ENCODE measurements at places on chromosomes 13 and 19.

- no peak for DNase-seq
Measured at GRCh38 chr19:21439201-21439751, 42.3 kb downstream of the ZNF493 start.

DNA sequence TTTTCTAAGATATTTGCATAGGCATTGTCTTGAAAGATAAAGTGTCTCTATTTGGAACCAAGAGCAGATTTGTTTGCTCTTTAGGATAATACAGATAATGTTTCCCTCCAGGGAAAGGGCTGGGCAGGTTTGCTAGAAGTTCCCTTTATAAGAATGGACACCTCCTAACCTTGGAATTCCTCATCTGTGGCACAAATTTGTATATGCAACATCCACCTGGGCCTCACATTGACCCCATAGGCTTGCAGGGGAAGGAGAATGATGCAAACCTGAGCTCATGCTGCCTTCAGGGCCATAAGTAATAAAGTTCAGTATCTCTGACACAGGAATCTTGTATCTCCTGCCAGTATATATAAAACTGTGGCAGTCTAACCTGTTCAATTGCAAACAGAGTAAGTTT is 508.4 kb upstream of the MIR17HG start:
- no peak for DNase-seq

GRCh38 chr13:49052813-49053212 is 77.1 kb downstream of the FNDC3A start:
- DNase-seq: no peak

- no peak for DNase-seq
Measured at GRCh38 chr19:11151181-11151580, 4.4 kb downstream of the SPC24 start.

GRCh38 chr13:91314888-91315287 is 32.6 kb upstream of the MIR17HG start:
- no peak for DNase-seq

GRCh38 chr13:71828117-71828516 is 38.9 kb downstream of the DACH1 start:
- no peak for DNase-seq

GRCh38 chr19:12872941-12873890 is 8.0 kb downstream of the DNASE2 start:
- DNase-seq: no peak

GRCh38 chr19:34172661-34173192 is 423 bp downstream of the LSM14A start:
- DNase-seq: no peak

DNA sequence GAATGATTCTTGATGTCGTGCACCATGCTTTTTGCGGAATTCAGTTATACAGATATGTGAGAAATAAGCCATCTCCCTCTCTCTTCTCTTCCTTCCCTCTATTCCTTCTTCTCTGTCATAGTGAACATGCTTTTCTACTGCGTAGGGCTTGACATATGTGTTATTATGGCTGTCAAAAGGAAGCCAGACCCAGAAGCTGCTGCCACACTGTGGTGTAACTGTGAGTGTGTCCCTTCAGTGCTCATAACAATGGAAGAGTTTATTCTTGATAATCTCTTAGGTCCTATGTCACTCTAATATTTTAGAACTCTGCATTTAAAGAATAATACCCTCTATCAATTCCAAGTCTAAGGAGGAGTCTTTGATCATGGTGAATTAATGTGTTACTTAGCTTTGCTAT is 208.9 kb upstream of the TMTC4 start:
- DNase-seq: no peak

- DNase-seq: no peak
Measured at GRCh38 chr13:51333421-51333820, 6.1 kb upstream of the SERPINE3 start.

DNA sequence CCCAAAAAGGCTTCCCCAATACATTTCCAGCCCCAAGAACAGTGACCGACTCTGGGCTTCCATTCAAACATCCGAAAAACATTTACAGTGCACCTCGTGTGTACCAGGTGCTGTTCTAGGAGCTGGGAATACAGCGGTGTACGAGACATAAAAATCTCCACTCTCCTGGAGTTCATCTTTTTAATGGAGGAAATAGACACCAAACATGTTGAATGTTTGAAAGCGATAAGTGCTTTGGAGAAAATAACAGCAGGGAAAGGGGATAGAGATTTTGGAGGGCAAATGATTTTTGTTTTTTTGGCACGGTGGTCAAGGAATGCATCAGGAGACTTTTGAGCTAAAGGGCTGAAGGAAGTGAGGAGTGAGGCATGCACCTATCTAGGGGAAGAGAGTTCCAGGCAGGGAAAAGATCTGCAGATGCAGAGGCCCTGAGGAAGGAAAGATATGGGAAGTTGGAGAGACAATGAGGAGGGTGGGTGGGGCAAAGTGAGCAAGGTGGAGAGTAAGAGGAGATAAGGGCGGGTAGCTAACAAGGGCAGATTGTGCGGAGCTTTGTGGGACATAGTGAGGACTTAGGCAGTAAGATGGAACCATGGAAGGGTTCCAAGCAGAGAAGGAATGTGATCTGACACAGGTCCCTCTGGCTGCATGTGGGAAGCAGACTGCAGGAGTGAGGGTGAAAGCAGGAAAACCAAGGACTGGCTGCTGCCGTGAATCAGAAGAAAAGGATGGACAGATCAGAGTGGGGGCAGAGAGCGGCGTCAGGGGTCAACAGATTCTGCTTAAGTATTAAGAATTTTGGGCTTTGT is 703 bp upstream of the FBL start:
- DNase-seq: no peak

DNA sequence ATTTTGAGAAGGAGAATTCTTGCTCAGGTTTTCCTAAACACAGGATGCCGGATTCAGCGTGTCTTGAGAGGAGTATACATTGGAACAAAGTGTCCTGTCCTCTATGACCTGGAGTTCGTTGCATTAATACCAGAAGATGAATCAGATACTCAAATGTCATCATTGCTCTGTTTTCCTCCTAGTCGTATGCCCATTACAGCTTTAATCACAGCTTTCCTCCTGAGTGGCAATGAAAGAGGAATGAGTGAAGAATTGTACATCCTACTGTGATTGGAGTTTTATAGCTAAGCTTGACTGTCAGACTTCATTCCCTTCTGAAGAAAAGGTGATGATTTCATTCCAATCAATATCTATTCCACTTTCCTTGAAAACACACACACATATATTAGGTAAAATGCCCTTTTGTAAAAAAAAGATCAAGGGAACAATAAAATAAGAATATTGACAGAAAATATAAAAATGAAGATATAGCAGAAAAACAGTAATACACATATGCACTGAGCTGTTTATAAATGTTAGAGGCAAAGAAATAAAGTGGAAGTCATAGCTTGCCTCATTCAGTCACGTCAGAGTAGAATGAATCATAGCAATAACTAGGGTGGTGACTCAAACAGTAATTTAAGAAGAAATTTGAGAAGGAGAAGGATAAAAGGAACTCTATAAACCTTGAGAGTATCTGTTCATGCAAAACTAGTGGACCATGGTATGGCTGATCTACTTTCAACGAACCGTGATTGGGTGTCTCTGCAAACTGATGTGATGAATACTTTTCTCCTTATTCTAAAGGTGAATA is 501.5 kb downstream of the SUCLA2 start:
- DNase-seq: peak; percentile 56

- DNase-seq: no peak
Measured at GRCh38 chr13:57633141-57633949, 1.8 kb downstream of the PCDH17 start.

DNA sequence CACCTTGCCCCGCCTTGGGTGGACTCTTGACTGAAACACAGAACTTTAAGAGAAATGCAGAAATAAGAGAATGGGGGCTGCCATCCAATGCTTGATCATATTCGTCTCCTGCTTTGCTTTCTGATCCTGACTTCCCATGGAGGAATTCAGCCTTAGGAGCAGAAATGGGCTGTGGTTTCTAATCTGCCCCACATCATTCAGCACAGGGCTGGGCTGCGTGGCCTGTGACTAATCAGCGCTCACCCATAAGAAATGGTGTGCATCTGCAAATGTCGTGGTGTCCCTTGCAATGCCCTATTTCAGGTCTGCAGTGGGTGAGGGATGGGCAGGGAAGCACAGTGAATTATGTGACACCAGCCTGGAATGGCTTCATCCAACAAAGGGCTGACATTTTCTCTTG is 60.7 kb upstream of the URI1 start:
- no peak for DNase-seq

GRCh38 chr13:109393045-109393444 is 393.3 kb downstream of the IRS2 start:
- no peak for DNase-seq

DNA sequence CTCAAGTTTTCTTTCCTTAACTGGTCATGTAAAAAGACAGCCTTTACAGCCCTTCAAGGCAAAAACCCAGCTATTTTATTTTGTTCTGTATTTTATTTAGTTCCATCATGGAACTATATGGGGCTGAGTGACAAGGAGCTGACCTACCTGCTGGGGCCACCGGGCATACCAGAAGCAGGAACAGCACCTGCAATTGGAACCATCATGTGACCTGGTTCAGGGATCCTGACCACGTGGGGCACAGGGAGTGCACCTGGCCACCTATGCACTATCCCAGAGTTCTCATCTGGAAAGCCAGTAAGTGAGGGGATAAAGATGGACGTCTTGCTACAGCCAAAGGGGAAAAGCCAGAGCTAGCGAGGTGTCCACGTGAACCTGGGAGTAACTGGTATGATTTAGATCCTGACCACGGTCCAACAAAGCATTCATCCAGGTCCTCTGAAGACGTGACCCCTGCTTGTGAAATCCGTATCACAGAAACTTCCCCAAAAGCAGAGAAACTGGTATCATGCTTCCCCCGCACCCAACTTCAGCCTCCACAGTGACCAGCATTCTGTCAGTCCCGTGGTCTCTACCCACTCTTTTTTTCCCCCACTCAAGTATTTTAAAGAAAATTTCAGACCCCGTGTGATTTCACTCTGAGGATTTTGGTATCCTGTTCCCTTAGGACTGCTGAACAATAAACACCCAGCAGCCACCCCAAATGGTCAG is 40.5 kb upstream of the SLC15A1 start:
- no peak for DNase-seq

DNA sequence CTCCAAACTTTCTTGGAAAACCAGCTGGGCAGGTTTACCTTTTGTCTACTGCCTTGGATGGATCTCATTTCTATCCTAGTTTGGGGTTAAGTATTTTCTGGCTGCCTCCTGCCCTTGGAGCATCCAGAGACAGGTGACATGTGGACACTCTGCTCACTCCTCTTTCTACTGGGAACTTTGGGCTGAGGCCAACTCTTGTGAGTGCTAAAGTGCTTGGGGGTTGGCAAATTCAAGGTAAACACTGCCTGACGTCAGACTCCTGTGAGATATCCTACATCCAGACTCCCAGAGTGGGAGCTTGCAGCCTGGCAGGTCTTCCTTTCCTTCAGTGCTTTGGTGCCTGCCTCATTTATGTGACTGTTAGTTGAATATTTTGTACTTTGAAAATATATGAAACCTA is 388.1 kb downstream of the KCNRG start:
- DNase-seq: no peak

DNA sequence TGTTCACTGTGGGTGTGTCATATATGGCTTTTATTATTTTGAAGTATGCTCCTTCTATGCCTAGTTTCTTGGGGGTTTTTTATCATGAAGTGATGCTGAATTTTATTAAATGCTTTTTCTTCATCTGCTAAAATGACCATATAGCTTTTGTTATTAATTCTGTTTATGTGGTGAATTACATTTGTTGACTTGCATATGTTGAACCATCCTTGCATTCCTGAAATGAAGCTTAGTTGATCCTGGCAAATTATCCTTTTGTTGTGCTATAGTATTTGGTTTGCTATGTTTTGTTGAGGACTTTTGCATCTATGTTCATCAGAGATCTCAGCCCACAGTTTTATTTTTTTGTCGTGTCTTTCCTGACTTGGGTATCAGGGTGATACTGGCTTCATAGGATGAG is 12.1 kb downstream of the GPC6 start:
- no peak for DNase-seq

- DNase-seq: no peak
Measured at GRCh38 chr19:33819506-33819879, 22.8 kb downstream of the KCTD15 start.

DNA sequence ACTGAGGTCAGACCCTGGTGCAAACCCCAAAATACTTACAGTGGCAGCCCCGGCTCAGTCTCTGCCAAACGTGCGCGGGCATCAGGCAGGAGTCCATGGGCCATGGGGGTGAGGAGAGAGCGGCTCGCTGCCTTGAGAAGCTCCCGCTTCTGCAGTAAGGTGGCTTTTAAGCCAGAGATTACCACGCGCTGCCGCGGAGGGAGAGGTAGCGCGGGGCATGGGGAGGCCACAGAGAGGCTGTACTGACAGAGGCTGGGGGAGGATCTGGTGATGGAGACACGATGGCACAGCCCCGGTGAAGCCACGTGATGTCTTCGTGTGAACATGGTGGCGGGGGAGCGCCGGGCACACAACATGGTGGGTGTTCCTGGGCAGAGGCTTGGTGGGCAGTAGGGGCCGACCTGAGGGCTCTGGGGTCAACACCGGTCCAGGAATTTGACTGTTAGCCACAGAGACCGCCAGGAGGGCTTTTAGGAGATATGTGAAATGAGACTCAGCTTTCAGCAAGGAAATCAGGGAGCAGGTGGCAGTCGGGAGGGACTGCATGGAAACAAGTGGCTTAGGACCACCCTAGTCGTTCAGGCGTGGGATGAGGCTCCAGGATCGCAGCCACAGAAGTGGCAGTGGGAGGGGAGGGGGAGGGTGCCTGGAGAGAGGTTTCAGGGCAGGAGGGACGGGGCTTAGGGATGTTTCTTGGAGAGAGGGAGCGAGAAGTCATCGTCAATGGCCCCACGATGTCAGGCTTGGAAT is 24.1 kb downstream of the MCF2L start:
- DNase-seq: no peak

DNA sequence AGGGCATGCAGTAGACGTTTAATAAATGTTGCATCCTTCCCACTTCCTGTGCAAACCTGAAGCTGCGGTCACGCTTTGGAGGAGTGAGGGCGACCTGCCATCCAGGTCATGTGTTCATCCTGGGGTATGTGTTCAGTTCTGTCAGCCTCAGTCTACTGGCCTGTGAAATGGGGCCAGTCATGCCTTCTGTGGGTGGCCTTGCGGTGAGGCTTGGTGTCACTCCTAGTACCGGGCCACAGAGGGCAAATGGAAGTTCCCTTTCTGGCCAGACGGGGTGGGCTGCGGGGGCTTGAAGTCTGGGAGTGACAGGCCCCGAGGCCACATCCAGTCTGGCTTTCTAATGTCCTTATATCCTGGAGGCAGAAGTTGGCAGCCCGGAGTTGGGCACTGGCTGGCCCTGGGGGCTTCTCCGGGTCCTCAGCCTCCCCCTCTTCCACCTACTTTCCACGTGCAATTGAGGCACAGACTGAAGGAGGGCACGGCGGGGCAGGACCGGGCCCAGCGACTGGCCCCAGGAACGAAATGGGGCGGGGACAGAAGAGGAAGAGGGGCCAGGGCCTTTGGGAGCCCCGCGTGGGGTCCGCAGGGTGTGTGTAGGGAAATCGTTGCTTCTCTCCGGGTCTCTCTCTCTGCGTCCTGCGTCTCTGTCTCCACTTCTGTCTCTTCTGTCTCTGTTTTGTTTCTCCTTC is 11.1 kb downstream of the PDE4A start:
- DNase-seq: no peak

- DNase-seq: peak; percentile 91
Measured at GRCh38 chr19:38691938-38692457, 44.5 kb downstream of the ACTN4 start.

- DNase-seq: no peak
Measured at GRCh38 chr19:18778826-18779495, 12.1 kb downstream of the COMP start.

GRCh38 chr13:107721125-107721869 is 494.0 kb downstream of the LIG4 start:
- DNase-seq: no peak

Data from amniotic stem cell (primary cell).